Activated gamma-delta T cell (primary cell): ENCODE measurements at places on chromosomes 5 and 9.

DNA sequence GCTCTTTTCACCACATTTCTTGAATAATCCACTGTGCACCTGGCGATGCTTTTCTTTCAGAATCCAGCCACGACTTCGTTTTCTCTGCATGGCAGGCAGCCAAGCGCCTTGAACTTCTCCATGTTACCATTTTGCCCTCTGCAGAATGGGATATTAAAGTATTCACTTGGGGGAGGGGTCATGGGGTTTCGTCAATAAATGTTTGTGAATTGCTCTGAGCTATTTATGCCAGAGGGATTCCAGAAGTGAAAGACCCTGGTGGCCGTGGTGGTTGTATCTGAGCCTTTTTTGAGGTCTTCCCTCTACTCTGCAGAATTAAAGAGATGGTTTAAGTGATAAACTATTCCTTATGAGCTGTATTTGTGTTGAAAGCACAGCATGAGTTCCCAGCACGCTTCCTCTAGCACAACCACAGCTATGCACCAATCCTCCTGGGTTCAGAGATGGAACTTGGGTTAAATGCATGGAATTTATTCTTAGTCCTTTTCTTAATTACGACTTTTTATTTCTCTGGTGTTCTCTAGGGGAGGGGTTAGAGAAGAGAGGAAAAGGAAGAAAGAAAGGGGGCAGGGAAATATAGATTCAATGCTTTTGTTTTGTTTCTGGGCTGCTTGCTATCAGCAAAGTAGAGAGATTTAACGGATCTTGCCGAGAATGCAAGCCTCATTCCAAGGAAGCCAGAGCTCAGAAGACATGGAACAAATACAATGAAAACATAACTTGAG, 478.2 kb upstream of the TNC start:
- DNase-seq, result no peak

- DNase-seq, result no peak
Measured at GRCh38 chr5:5387777-5388176, 34.7 kb upstream of the ICE1 start.

DNA sequence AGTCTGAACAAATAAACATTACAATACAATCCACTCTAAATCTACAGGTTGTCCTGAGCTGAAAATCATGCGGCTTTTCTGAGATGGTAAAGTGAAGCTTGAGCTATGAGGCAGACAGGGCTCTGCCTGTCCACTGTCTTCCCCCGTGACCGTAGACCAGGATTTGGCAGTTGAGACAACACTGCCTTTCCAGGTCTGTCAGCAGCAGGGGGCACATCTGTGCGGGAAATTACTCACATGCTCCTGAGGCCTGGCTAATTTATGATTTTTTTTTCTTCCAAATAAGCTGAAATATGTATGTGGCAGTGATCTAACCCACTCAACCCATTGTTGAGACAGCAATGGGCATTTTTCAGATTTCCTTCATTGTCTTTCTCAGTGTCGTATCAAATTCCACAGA, 307.9 kb downstream of the FBXL7 start:
- DNase-seq, result no peak

DNA sequence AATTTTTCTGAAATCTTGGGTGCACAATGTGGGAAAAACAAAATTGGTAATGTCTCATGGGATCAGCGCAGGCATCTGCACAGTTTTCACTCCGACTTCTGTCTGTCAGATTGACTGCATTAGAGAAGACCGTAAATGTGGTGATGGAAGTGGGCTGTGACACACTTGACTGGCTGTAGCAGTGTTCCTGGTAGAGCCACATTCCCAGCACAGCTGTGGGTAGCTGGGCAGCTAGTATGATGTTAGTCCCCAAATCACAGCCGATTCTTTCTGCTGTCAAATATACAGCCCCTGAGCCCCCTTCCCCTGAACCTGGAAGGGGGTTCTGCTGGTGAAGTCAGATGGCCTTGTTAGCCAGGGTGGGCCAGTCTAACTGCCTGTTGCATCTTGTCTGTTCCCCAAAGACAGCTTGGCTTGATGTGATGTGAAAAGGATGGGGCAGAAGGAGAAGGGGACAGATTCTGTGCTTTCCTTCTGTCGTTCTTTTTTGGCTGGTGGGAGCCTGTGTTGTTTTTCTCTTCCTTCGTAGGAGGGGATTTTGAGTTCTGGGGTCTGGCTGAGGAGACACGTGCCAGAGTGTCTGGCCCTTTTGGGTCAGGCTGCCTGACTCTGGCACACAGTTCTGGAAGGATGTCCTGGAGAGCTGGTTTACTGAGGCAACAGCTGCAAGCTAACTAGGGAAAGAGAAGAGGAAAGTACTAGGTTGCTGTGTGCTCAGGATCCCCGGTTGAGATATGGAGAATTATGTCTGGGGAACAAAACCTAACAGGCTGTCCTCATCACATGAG, 66.4 kb upstream of the SPRY4 start:
- DNase-seq, result no peak

- no peak for DNase-seq
Measured at GRCh38 chr5:104412649-104413240, 850.2 kb upstream of the NUDT12 start.

DNA sequence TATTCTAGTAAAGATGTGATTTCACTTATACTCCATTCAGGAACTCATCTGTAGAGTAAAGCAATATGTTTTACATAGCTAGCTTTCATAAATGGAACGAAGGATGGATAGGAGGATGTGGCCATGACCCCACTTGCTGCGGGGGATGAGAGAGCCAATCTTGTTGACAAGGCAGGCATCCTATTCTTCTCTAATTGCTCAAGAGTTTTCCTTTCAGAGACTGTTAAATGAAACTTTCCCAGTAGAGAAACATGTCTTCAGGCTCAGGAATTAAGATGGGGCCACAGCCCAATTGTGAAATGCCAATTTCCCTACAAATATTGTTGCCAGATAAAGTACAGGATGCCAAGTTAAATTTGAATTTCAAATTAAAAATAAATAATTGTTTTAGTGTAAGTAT, 196.2 kb upstream of the TUT7 start:
- DNase-seq, result no peak

- no peak for DNase-seq
Measured at GRCh38 chr9:106039151-106039935, 345.0 kb downstream of the TMEM38B start.

DNA sequence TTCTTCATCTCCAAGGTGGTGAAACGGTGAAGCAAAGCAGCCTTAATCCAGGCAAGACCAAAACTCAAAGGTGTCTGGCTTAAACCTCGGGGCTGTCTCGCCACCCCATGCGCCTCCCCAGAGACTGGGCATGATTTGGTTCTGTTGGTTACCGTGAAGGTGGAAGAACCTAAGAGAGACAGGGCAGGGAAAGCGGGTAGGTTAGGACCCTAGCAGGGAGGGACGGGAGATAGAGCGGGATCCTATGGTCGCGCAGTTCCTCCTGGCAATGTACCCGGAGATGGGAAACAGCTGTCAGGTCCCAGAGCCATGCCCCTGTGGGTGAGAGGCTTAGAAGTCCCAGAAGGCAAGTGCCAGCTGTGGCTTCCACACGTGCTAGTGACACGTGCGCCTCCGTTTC, 418.3 kb upstream of the IRX1 start:
- DNase-seq, result no peak

- DNase-seq, result no peak
Measured at GRCh38 chr5:60586307-60586901, 113.6 kb downstream of the DEPDC1B start.

GRCh38 chr5:140344683-140345423, 1.6 kb downstream of the HBEGF start:
- no peak for DNase-seq

- DNase-seq, result no peak
Measured at GRCh38 chr9:99020786-99021436, 77.2 kb downstream of the COL15A1 start.

GRCh38 chr5:143933451-143933850, 121.5 kb downstream of the HMHB1 start:
- DNase-seq, result no peak

GRCh38 chr5:95283761-95284571, 928 bp downstream of the MCTP1 start:
- DNase-seq, result no peak

GRCh38 chr9:23426144-23426543, 399.9 kb downstream of the ELAVL2 start:
- DNase-seq, result no peak

DNA sequence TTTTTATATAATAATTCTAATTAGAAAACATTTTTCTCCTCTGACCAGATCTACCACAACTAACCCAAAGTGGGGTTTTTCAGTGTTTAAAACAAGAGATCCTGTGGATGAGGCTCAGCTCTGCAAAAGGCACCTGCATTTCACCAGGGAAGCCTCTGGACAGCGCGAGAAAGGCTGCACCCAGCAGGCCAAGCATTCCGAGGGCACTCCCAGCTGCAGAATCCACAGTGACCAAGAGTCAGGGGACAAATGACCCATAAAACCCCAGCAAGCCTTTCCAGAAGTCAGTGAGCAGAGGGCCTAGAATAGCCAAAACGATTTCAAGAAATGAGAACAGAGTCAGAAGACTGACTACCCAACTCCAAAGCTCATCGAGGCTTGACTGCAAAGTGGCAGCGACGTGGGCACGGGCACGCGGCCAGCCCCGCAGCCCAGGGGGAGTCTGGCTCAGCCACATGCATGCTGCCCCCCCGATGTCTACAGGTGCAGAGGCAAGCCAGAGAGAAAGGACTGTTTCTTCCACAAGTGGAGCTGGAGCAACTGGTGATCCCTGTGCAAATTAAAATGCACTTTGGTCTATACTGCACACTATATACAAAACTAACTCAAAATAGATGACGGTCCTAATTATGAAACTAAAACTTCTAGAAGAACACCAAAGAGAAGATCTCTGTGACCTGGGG, 26.2 kb downstream of the TPPP start:
- DNase-seq, result no peak

DNA sequence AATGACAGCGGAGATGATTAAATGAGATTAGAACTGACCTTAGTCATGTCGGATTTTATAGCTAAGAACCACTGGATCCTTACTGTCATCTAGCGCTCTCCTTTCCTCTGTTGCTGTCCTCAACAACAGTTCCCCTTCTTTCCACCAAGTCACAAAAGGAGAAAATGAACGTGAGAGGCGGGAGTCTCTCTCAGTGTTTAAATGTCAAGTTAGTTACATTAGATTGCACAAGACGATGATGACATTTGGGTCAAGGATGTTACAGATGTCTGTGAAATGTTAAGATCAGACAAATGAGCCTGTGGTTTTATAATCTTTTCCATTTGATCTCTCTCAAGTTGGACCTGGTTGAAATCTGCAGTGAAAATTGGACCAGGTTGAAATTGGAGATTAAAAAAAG, 53.5 kb downstream of the FBXO38 start:
- no peak for DNase-seq
